ENCODE measurements at places on chromosomes 6 and 20.

- DNase-seq: no peak
Measured at GRCh38 chr20:51487076-51487475, 55.4 kb downstream of the NFATC2 start.

DNA sequence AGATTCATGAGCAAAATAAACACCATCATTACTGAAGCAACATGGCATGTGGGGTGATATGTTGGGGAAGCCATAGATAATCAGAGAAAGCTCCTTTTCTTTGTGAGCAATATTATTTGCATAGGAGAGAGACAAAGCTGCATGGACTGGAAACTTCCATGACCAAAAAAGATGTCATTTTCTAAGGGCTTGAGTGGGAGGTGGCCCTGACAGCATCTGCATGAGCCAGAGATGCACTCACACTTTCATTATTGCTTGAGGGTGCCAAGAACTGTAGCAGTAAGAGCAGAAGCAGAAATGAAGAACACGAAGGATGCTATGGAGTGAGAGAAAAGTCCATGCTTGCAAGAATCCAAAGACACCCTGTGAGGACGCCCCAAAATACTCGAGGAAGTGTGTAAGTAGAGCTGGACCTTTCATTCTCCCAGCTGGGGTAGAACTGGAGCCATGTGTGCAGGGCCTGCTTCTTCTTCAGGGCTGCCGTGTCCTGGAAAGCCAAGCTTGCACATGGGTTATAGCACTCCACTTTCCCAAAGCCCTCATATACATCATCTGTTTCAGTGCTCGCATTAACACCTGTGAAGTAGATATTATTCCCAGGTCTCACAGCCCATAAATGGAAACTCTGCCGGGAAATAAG lies 851.2 kb downstream of the DHX35 start:
- no peak for DNase-seq

DNA sequence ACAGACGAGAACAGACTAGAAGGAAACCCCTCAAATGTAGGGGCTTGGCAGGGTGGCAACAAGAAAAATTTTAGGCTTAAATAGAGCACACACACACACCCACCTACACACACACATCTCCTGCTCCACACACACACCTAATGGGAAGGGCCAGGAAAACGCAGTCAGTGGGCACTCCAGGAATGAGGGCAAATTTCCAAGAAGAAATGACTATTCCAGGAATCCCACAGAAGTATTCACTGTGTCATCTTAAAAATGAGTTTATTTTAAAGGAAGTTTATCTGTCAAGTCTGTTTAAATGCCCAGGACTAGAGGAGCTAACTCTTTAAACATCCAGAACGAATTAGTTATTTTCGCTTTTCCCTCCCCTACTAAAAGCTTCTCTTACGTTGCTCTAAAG lies 13.0 kb downstream of the ALDH8A1 start:
- no peak for DNase-seq

- no peak for DNase-seq
Measured at GRCh38 chr20:38266426-38266825, 5.9 kb upstream of the KIAA1755 start.

GRCh38 chr6:169155481-169155880 lies 98.2 kb downstream of the THBS2 start:
- no peak for DNase-seq

- DNase-seq: no peak
Measured at GRCh38 chr20:5970381-5970780, 19.9 kb downstream of the MCM8 start.

DNA sequence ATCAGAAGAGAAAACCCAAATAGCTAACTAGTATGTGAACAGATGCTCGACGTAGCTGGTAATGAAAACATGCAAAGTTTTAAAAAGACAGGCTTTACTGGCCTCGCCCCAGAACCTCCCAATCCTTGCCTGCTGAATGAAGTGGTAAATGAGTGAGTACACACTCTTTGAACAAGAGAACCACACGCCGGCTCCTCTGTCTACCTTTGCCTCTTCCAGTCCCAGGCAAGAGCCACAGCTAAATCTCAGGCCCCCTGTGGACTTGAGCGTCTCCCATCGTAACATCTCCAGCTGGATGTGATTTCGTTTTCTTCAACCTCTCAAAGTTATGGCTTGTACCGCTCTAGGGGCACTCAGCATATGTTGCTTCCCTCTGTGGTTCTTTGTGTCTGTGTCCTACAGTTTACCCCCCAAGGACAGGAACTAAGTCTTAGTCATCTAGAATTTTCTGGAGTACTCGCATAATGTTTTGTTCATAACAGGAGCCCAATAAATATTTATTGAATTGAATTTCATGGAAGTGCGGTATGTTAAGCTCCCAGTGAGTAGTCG lies 153.2 kb upstream of the TAB2 start:
- DNase-seq: no peak

GRCh38 chr6:169810066-169810989 lies 58.9 kb downstream of the ERMARD start:
- DNase-seq: peak; percentile 78

DNA sequence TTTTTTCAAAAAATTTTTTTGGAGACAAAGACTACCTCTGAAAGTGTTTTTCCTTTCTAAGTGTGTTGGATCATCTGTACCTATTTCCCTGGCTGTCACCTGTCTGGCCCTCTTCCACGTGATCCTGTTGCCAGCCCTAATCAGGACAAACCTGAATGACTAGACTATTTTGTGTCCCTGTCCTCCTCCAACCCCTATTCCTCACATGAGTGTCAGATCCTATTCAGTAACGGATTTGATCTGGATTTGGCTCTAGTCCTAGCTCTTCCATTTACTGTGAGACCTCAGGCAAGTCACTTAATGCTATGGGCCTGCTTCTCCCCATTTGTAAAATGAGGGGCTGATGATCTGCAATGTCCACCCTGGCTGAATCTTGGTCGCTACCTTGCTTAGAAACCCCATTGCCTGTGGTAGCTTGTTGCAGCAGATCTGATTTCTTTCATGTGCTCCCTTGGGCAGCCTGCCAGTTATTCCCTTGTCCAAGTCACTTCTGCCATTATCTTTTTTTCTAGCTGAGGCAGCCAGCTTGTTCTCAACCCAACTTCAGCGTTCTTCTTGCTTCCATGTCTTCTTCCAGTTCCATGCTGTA lies 4.8 kb downstream of the PHF20 start:
- DNase-seq: no peak

DNA sequence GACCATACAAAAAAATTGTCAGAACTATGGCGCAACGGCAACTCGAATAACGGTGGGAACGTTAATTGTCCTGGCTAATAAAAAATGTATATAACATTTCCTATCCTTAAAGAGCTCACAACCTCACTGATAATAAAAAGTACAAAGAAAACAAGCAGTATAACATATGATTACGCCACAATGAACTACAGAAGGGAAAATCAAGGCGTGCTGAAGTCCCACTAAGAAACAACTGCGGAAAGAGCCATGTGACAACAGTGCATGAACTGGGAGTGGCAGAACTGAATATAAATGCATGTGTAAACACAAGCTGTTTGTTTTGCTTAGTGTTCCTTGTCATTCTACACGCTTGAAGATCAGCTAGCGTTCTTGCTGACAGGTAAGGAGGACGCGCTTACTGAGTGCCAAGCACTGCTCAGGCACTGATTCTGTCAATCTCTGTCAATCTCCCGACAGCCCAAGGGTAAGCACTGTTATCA lies 466 bp upstream of the PSMB1 start:
- DNase-seq: no peak

DNA sequence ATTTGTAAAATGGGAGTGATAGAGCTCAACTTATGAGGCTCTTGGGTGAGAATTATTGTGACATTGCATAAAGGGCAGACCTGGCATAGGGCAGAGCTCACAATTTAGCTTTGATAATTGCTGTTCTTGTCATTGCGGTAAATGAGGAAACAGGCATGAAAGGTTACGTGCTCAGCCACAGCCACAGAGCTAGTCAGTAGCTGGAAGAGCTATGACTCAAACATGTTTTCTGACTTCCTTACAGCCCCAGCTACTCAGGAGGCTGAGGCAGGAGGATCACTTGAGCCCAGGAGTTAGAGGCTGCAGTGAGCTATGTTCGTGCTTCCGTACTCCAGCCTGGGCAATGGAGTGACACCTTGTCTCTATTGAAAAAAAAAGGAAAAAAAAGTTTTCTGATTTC lies 3.5 kb upstream of the GHRH start:
- no peak for DNase-seq

GRCh38 chr6:137923866-137924653 lies 57.0 kb downstream of the TNFAIP3 start:
- DNase-seq: no peak

GRCh38 chr6:23446469-23446967 lies 679.5 kb upstream of the NRSN1 start:
- no peak for DNase-seq

DNA sequence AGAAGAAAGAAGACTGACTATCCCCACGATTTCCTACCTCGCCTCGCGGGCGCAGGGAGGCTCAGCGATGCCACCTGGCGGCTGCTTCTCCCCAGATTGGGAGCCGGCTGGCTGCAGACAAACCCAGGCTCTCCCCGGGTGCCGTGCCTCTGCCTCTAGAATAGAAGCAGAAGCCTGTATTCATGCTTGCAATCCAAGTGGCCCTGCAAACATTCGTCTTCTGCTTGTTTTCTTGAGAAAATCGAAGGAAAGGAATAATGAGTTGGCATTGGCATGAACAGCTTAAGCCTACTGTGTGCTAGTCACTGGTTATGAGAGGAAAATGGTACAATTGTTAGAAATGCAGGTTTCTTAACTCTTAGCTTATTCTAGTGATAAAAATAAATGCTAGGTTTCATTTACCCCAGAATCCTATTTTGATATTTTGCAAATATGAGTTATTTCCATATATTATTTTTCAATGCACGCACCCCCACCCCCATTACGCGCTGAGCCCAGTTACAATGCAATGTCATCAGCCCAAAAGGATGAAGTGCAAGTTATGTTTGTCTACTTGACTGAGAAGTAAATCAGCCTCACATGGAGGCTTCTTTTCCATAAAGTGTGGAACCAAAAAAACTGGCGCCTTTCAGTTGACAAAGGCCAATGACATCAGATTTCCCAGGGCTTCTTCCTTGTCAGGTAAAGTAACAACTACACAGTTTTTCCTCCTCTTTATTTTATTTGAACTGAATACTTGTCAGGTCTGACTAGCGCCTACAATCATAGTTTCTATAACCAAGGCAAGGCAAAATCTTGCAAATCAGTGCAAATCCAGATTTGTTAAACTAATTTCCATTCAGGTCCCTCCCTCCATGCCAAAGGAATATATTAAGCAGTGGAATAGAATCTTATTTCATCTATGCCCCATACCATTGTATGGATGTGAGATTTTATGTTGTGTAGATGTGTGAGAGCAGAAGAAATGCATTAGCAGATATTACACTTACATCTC lies 3.9 kb upstream of the SOX4 start:
- DNase-seq: peak; percentile 68

DNA sequence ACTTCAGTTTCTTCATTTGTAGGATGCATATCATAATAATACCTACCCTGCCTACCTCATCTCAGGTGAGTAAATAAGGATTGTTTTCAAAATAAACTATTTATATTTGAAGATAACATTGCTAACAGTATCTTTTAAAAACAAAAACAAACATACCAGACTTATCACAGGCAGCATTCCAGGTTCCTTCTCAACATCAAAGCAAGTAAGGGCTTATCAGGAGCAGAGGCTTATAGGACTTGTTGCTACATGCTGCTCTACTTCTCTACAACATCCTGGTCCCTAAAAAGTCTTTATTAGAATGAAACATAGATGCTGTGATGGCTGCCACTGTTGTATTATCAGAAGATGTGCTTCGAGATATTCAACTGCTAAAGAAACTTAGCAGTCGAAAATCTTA lies 149.2 kb upstream of the PRDM1 start:
- peak; percentile 15 for DNase-seq

GRCh38 chr6:123849406-123849805 lies 45.7 kb downstream of the NKAIN2 start:
- DNase-seq: no peak

DNA sequence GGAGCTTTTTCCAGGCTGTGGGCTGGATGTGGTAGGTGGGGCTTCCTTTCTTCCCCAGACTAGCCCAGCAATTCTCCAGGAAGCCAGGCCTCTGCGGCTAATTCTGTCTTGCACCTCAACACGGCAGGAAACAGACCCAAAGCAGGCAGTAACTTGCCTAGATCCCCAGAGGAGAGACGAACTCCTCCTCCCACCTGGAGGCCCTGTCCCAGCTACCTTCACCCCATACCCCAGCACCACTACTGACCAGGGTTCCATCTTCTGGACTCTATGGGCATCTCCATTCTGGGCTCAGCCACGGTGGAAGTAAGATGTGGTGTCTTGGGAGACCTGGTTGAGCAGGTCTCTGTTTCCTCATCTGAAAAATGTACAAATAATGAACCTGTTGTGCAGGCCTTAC lies 48.4 kb upstream of the ZNF337 start:
- DNase-seq: no peak

DNA sequence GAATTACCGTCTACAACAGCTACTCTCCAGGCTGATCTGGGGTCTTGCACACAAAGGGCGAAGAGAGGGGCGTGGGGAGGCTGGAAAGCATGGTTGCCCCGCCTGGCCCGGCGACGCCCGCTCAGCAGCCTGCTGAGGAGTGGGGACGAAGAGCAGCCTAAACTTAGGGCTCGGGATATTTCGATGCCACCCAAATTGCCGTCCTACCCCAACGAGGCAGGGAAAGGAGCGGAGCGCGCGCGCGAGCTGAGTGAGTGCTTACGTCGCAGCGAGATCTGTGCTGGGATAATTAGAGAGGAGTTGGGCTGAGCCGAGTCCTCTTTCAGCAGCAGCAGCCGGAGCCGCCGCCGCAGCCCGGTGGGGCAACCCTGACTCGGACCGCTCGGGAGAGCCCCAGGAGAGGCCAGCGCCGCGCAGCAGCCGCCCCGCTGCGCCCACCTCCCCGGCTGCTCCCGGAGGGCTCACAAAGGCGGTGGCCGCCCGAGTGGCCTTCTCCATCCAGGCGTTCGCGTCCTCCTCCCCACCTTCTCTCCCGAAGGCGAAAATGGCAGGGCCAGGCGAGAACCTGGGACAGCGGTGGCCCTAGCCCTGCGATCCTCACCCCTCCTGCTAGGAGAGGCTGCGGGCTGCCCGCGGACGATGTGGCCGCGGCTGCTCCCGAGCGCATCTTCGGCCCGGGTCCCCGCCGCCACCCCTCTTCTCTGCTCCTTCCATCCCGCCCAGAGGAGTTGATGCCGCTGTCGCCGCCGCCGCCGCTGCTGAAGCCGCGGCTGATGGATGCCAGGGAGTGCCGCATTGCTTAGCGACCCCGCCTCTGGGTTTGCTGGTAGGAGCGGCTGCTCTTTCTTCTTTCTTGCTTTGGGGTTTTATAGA lies at the start of gene CLVS2:
Gene CLVS2 (plus strand): TSS at position 315 of the 873 bp plus-strand sequence. CDS start 1,543 bp downstream, outside the sequence.
- DNase-seq: no peak

GRCh38 chr6:142387997-142388815 lies 86.4 kb downstream of the ADGRG6 start:
- DNase-seq: no peak

DNA sequence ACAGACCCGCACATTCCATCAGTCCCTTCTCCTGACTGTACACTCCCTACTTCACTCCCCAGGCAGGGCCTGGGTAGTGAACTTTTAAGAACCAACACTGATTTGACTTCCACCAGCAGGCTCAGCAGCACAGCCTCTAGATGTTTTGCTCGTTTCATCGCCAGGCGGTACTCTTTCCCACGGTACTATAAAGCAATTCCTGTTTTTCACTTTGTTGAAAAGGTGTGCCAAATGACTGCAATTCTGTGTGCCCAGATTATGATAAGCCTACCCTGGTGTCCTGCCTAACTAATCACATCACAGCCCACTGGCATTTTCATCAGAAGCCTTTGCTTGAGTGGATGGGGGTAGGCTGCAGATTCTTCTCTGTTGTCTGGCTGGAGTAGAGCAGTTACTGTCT lies 12.9 kb upstream of the WTAP start:
- DNase-seq: no peak
